Osteocyte (in vitro differentiated cells): ENCODE measurements at places on chromosomes 2 and 18.
A peak's percentile ranks its signal among the peaks of the same experiment; 100 is the strongest.

GRCh38 chr18:3036108-3036507, 23.2 kb upstream of the LPIN2 start:
- no peaks in the 10 kb centered on the region for H3K4me1 ChIP-seq
- DNase-seq = no peak
- H3K36me3 ChIP-seq = no peaks in the 10 kb centered on the region
- no peaks in the 10 kb centered on the region for H3K27me3 ChIP-seq
- H3K27ac ChIP-seq = no peak overlapping the region

DNA sequence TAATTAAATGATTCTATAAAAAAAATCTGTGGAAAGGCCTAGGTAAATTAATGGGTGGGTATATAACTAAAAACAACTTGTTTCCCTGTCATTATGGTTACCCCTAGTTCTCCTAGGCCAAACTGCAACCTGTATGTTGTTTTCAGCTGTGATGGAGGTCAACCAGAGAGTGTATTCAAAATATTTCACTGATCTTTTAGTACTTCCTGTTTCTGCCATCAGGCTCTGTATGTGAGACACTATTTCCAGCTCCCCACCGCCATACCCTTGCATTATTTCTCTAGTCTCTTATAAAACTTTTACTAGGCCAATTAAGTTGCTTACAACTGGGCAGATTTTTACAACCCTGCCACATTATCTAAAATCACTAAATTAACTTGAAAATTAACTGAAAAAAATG, 21.0 kb upstream of the CDKL4 start:
- no peaks in the 10 kb centered on the region for H3K27me3 ChIP-seq
- H3K36me3 ChIP-seq = peaks cover 33% of the 10 kb centered on the region
- H3K4me1 ChIP-seq = peaks cover 5% of the 10 kb centered on the region
- no peak overlapping the region for H3K27ac ChIP-seq
- no peak for DNase-seq

- no peaks in the 10 kb centered on the region for H3K4me1 ChIP-seq
- H3K36me3 ChIP-seq = no peaks in the 10 kb centered on the region
- no peak overlapping the region for H3K4me3 ChIP-seq
- H3K27ac ChIP-seq = no peak overlapping the region
- no peaks in the 10 kb centered on the region for H3K27me3 ChIP-seq
These were observed 748.7 kb downstream of the BCL11A start for GRCh38 chr2:59804732-59805131.

GRCh38 chr2:240347949-240348500, 87.4 kb upstream of the GPC1 start:
- no peaks in the 10 kb centered on the region for H3K4me1 ChIP-seq
- DNase-seq = no peak

DNA sequence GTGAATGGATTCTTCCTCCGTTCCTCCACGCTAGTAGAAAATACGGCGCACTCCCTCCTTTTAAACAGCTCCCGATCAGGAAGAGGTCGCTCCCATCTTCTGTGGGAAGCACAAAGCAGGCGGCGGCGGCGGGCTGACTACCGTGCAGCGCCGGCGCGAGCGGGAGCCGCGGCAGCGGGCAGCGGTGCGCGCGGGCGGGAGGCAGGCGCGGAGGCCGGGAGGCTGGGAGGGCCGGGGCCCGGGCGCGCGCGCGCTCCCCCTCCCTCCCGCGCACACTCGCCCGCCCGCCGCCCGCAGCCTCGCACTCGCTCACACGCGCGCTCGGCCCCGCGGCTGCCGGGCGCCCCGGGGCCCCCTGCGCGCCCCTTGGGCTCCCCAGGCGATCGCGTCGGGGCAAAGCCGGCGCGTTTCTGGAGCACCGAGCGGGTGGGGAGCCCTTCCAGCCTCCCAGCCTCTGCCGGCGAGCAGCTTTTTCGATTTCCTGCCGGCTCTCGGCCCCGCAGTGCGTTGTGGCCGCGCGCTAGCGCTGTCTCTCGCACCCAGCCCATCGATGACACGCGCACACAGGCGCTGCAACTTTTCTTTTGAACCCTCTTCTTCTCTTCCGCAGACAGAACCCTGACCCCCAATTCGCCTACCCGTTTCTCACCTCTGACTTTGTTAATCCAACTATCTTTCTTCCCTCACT, at the start of gene SLC8A1:
Gene SLC8A1, minus strand, starts transcription at position 173 of the 688 bp plus-strand sequence.
- no peak for DNase-seq
- H3K27me3 ChIP-seq = no peaks in the 10 kb centered on the region
- peak within 1 kb of the TSS; percentile 76 for H3K27ac ChIP-seq
- H3K4me3 ChIP-seq = peak within 1 kb of the TSS; percentile 90

DNA sequence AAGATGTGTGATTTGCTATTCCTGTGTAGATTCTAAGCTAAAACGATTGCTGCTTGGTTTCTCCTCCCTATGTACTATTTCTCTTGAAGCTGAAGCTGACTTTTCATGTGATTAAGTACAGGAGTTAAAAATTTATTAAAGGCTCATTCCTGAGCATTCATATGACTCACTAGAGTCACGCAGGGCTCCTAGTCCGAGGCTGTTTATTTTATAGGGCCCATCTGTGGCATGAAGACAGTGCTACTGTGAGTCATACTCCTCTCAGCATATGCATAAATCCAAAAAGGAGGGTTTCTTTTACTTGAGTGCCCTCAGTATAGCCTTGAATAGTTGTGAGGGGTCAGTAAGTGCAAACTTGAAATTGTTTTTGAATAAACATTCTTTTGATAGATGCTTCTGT, 378.8 kb downstream of the PTPRM start:
- H3K36me3 ChIP-seq = peaks cover 3% of the 10 kb centered on the region
- H3K4me1 ChIP-seq = peaks cover 49% of the 10 kb centered on the region
- peak overlapping the region; percentile 95 for H3K27ac ChIP-seq
- H3K27me3 ChIP-seq = no peaks in the 10 kb centered on the region
- H3K4me3 ChIP-seq = peak overlapping the region; percentile 4

GRCh38 chr2:71004857-71005256, 10.2 kb upstream of the TEX261 start:
- H3K4me3 ChIP-seq = no peak overlapping the region
- peaks cover 9% of the 10 kb centered on the region for H3K4me1 ChIP-seq
- peaks cover 36% of the 10 kb centered on the region for H3K27me3 ChIP-seq
- H3K27ac ChIP-seq = no peak overlapping the region
- no peaks in the 10 kb centered on the region for H3K36me3 ChIP-seq

- peak; percentile 3 for DNase-seq
- H3K36me3 ChIP-seq = peaks cover 18% of the 10 kb centered on the region
- peak overlapping the region; percentile 16 for H3K27ac ChIP-seq
- H3K4me1 ChIP-seq = peaks cover 10% of the 10 kb centered on the region
- no peaks in the 10 kb centered on the region for H3K27me3 ChIP-seq
- H3K4me3 ChIP-seq = no peak overlapping the region
These were observed 10.1 kb downstream of the RPL31 start for GRCh38 chr2:101012054-101012705.

DNA sequence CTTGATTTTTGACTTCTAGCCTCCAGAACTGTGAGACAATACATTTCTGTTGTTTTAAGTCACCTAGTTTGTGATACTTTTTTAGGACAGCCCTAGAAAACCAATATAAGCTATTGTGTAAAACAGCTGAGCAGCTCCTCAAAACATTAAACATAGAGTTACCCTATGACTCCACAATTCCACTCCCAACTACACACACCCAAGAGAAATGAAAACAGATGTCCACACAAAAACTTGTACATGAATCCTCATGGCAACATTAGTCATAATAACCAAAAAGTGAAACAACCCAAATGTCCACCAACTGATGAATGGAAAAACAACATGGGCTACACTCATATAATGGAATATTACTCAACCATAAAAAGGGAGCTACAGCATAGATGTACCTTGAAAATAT, 32.6 kb downstream of the TNS1 start:
- H3K4me3 ChIP-seq = no peak overlapping the region
- DNase-seq = no peak
- H3K27me3 ChIP-seq = no peaks in the 10 kb centered on the region
- H3K27ac ChIP-seq = peak overlapping the region; percentile 42
- H3K36me3 ChIP-seq = peaks cover 13% of the 10 kb centered on the region
- peaks cover 37% of the 10 kb centered on the region for H3K4me1 ChIP-seq

GRCh38 chr2:191526536-191526935, 151.4 kb upstream of the NABP1 start:
- no peak overlapping the region for H3K4me3 ChIP-seq
- no peak overlapping the region for H3K27ac ChIP-seq
- no peaks in the 10 kb centered on the region for H3K4me1 ChIP-seq
- no peak for DNase-seq
- no peaks in the 10 kb centered on the region for H3K36me3 ChIP-seq

DNA sequence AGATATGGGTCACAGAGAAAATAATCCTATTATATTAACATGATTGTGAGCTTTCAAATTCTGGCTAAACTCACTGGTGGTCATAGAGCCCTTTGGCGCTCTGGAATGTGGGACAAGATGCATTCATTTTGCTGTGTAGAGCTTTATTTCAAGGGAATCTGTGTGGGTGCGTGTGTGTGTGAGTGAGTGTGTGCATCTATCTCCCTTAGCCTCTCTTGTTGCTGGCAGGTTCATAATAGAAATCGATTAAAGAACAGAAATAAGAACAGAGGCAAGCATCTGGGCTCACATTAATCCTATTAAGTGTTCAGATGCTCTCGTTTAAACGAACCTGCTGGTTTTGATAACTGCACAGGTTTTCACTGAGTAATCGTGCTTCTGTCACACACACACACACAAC, 155.4 kb upstream of the PID1 start:
- no peaks in the 10 kb centered on the region for H3K36me3 ChIP-seq
- peaks cover 3% of the 10 kb centered on the region for H3K27me3 ChIP-seq
- no peak for DNase-seq
- no peak overlapping the region for H3K27ac ChIP-seq

- no peak overlapping the region for H3K4me3 ChIP-seq
- no peaks in the 10 kb centered on the region for H3K27me3 ChIP-seq
- H3K36me3 ChIP-seq = no peaks in the 10 kb centered on the region
- no peak overlapping the region for H3K27ac ChIP-seq
These were observed 498.3 kb upstream of the SYT4 start for GRCh38 chr18:43775591-43775990.

- peak overlapping the region; percentile 38 for H3K4me3 ChIP-seq
- no peaks in the 10 kb centered on the region for H3K36me3 ChIP-seq
- DNase-seq = no peak
- peaks cover 81% of the 10 kb centered on the region for H3K4me1 ChIP-seq
These were observed 12.4 kb downstream of the HS6ST1 start for GRCh38 chr2:128306081-128306930.

GRCh38 chr18:79847606-79848293, 50.0 kb downstream of the KCNG2 start:
- H3K4me1 ChIP-seq = no peaks in the 10 kb centered on the region
- H3K36me3 ChIP-seq = no peaks in the 10 kb centered on the region
- no peak overlapping the region for H3K27ac ChIP-seq
- no peak overlapping the region for H3K4me3 ChIP-seq

DNA sequence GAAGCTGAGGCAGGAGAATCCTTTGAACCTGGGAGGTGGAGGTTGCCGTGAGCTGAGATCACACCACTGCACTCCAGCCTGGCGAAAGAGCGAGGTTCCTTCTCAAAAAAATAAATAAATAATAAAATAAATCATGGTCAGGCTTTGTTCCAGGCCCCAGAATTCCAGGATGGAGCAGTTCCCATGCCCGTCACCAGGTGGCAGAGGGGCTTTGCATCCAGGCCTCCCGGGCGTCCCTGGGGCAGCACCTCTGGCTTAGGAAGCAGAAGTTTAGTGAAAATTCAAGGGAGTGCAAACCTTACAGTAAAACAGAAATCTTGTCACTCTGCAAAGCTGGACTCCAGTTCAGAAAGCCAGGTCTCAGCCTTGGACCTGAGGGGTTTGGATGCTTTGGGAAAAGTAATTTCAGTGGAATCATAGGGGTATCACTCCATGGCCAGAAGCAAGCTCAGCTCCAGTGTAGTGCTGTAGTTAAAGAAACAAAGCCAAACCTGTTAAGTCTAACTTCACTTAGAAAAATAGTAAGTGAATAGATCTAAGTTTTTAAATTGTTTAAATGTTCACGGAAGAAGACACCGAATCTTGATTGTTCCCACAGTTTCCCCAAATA, 512.7 kb downstream of the CMPK2 start:
- no peak overlapping the region for H3K4me3 ChIP-seq
- no peaks in the 10 kb centered on the region for H3K27me3 ChIP-seq
- H3K36me3 ChIP-seq = no peaks in the 10 kb centered on the region

GRCh38 chr2:209191139-209191538, 232.7 kb upstream of the MAP2 start:
- H3K4me3 ChIP-seq = no peak overlapping the region
- DNase-seq = no peak
- no peaks in the 10 kb centered on the region for H3K4me1 ChIP-seq
- H3K27ac ChIP-seq = no peak overlapping the region
- no peaks in the 10 kb centered on the region for H3K27me3 ChIP-seq

DNA sequence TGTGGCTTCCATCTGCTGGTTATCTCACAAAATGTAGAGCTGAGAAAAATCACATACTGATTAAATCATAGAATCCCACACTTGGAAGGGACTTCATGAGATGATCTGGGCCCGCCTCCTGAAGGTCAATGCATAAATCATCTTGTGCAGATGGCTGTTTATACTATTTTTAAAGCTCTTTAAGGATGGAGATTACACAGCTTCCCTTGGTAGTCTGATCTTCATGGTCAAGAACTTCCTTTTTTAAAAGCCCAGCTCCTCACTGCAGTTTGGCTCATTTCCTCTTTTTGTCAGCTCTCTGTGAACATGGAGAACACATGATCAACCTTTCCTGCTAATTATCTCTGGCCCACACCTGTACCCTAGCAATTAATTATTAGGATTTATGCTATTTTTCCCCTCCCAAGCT, 25.9 kb downstream of the GCG start:
- H3K27me3 ChIP-seq = peaks cover 41% of the 10 kb centered on the region
- H3K4me3 ChIP-seq = no peak overlapping the region
- H3K4me1 ChIP-seq = no peaks in the 10 kb centered on the region
- peaks cover 2% of the 10 kb centered on the region for H3K36me3 ChIP-seq
- no peak for DNase-seq

DNA sequence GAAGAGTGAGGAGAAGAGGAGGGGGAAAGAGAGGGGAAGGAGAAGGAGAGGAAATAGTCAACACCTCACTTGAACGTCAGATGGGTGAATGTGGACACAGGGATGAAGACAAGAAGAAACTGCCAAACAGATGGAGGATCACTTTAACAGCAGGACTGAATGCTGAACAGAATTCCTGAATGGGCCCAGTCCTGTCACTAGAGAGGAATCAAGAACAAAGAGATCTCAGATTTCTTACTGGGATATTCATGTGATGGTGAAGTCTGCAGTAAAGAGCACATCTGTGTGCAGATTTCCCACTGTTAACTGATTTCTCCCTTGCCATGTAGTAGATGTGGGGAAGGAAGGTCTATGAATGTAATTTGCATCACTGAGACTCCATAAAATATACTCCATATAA, 135.4 kb downstream of the L3MBTL4 start:
- H3K4me3 ChIP-seq = no peak overlapping the region
- H3K27ac ChIP-seq = no peak overlapping the region
- H3K36me3 ChIP-seq = no peaks in the 10 kb centered on the region
- peaks cover 25% of the 10 kb centered on the region for H3K27me3 ChIP-seq
- DNase-seq = no peak
- H3K4me1 ChIP-seq = no peaks in the 10 kb centered on the region

DNA sequence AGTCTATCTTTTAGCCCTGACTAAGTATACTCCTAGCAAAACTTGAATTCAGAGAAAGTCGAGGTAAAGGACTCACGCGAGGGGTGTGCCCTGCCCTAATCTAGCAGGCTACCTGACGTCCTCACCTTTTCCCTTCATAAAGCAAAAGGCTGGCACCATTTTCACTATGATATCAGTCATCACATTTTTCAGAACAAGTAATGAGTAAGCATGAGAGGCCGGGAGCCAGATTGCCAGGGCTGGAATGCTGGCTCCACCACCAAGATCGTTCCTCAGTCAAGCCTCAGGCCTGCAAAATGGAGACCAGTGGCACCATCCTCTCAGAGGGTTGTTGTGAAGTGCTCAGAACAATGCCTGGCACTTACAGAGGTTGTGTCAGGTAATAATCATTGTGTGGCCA, 18.7 kb upstream of the NCKAP5 start:
- H3K36me3 ChIP-seq = no peaks in the 10 kb centered on the region
- peaks cover 15% of the 10 kb centered on the region for H3K27me3 ChIP-seq
- no peak overlapping the region for H3K27ac ChIP-seq
- no peak for DNase-seq
- H3K4me3 ChIP-seq = no peak overlapping the region
- peaks cover 7% of the 10 kb centered on the region for H3K4me1 ChIP-seq
